Peyer's patch (tissue), 4 donors: ENCODE measurements at places on chromosomes 5 and 9. TPM values are rescaled to one million over a fixed set of nuclear protein-coding genes. Genes with fewer than 3 reads are reported as not detected.

The CFAP157 gene
- total RNA-seq = not detected

The QRFP gene
- total RNA-seq = not detected

The NEUROG1 gene
- total RNA-seq = not detected

DNA sequence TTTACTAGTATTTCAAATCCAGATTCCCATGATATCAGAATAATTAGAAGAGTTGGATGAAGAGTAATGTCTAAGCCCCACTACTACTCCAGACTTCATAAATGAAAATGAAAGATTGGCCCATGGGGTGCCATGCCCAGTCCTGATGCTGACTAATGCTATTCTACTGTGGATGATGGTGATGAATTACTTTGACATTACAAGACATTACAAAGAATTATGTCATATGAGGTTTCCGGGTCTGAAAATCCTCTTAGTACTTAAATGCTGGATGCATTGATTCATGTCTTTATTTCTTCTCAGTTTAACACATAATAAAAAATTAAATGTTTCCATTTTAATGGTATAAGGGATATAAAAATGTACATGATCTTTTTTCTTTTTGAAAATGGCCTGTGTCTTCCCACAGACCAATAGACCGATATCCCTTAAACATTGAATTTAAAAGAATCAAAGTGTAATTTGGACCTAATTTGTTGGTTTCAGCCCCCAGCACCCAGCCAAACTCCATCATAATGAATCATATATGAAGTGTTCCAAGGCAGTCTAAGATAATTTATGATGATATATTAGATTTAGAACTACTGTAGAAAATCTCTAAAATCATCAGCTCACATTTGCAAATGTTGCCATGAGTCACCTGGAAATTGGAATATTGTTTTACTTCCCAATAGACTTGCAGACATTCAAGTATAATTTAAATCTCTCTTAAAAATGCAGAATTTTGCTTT is 223.6 kb upstream of the SGCD start:
- no peaks in the 10 kb centered on the region for H3K27me3 ChIP-seq
- no peaks in the 10 kb centered on the region for H3K36me3 ChIP-seq
- no peak overlapping the region for H3K4me3 ChIP-seq
- H3K4me1 ChIP-seq = no peaks in the 10 kb centered on the region
- DNase-seq = no peak

DNA sequence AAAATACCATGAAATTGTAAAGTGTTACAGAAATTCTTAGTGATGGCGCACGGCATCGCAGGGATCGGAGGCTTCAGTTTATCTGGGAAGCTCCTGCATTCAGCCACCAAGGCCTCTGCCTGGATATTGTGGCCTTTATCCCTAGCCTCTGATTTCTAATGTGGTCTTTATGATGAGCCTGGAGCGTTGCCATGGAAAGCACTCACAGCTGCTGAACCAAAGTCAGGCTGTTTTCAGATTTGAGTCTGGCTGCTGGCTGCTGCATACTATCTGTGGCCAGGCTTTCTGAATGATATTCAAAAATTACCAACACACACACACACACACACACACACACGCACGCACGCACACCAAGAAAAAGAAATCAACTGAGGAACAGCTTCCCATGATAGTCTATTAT is 101.1 kb upstream of the ZNF366 start:
- no peak for DNase-seq
- no peak overlapping the region for H3K27ac ChIP-seq
- no peaks in the 10 kb centered on the region for H3K27me3 ChIP-seq
- H3K36me3 ChIP-seq = no peaks in the 10 kb centered on the region
